ENCODE measurements at places on chromosomes 1 and 21. TPM values are rescaled to one million over a fixed set of nuclear protein-coding genes. Genes with fewer than 3 reads are reported as not detected.

GRCh38 chr1:36279110-36279788, 26.9 kb upstream of the SH3D21 start:
- DNase-seq = no peak
- H3K36me3 ChIP-seq = peaks cover 11% of the 10 kb centered on the region
- H3K4me1 ChIP-seq = no peaks in the 10 kb centered on the region
- H3K4me3 ChIP-seq = no peak overlapping the region

DNA sequence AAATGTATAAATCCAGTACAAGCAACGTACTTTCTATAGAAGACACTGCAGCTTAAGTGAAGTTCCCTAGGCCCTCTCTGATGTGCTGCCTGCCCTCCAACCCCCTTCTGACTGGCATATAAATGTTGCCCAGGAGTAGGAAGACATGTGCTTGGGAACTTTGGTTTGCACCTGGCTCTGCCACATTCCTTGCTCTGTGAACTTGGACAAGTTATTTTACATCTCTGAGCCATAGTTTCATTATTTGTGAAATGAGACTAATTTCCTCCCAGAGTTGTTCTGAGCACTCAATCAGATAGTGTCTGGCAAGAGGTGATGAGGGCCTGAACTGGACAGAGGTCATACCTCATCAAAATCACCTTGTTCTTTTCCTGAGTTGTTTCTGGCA, 3.5 kb upstream of the PHC2 start:
- peaks cover 72% of the 10 kb centered on the region for H3K4me1 ChIP-seq
- H3K27ac ChIP-seq = peak overlapping the region; percentile 80
- DNase-seq = peak; percentile 65
- H3K27me3 ChIP-seq = no peaks in the 10 kb centered on the region
- H3K4me3 ChIP-seq = no peak overlapping the region

TCEA3 gene
- total RNA-seq = 3.5 TPM

GRCh38 chr1:51131185-51131584, 29.2 kb downstream of the C1orf185 start:
- no peaks in the 10 kb centered on the region for H3K36me3 ChIP-seq
- H3K4me1 ChIP-seq = no peaks in the 10 kb centered on the region
- no peak for DNase-seq
- no peak overlapping the region for H3K4me3 ChIP-seq
- H3K27ac ChIP-seq = no peak overlapping the region

EMC1 gene
- 40.7 TPM for total RNA-seq

DNA sequence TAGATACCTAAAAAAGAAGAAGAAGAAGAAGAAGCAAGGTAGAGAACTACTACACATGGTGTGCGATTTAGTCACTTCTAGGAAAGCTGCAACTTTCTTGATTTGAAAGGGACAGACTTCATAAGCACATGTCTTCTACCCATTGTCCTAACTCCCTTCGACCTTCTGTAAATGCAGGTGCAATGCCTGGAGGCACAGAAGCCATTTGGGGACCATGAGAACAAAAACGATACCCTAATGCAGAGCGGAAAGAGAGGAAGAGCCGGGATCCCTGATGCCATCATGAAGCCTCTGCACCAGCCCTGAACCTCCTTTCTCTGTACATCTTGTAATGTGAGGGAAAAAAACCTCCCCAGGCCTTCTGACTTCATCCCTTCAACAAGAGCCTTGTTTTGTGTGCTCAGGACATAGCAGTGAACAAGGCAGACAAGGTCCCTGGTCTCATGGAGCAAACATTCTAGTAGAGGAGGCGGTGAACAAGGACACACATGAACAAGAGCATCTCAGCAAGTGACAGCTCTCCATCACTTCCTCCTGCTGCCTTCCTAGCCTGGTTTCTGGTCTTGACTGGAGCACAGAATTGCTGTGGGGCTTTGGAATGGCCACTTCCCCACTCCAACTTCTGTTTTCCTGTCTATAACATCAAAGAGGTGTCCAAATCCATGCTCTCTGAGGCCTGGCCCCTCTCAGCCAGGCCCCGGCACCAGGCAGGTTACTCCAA, 5.5 kb upstream of the LAPTM5 start:
- H3K4me3 ChIP-seq = no peak overlapping the region
- no peak overlapping the region for H3K27ac ChIP-seq
- no peaks in the 10 kb centered on the region for H3K36me3 ChIP-seq

UMODL1 gene
- total RNA-seq = not detected

- peak overlapping the region; percentile 48 for H3K27ac ChIP-seq
- peak; percentile 83 for DNase-seq
- H3K36me3 ChIP-seq = no peaks in the 10 kb centered on the region
- H3K27me3 ChIP-seq = no peaks in the 10 kb centered on the region
Measured at GRCh38 chr1:94602802-94603625, 61.5 kb upstream of the F3 start.

- no peaks in the 10 kb centered on the region for H3K36me3 ChIP-seq
- no peaks in the 10 kb centered on the region for H3K4me1 ChIP-seq
- peaks cover 58% of the 10 kb centered on the region for H3K27me3 ChIP-seq
- H3K27ac ChIP-seq = no peak overlapping the region
- DNase-seq = no peak
Measured at GRCh38 chr1:6954591-6954990, 169.3 kb downstream of the CAMTA1 start.

SESN2 gene
- 12.2 TPM for total RNA-seq

RFX5 gene
- 73.6 TPM for total RNA-seq

DNA sequence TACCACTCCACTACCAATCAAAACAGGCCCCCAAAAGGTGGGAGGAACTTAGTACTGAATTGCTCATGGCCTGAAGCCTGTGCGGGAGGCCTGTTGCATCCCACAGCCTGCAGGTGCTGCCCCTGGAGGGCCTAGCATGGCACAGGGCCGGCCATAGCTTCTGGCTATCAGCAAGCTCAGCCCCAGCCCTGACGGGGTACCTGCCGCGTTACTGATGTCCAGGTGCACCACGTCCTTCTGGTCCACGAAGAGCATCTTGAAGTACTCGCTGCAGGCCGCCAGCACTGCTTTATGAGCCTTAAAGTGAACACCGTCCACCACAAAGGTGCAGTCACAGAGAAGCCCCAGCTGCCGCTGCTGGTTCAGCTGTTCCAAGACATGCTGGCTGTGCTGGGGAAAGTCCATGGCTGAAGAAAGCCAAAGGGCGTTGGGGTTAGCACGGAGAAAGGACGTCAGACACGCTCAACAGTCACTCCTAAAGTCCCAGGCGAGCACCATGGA, 27.8 kb downstream of the ZBTB17 start:
- H3K27ac ChIP-seq = no peak overlapping the region
- no peaks in the 10 kb centered on the region for H3K27me3 ChIP-seq
- no peak overlapping the region for H3K4me3 ChIP-seq
- DNase-seq = no peak
- H3K36me3 ChIP-seq = no peaks in the 10 kb centered on the region

DNASE2B gene
- not detected for total RNA-seq

DNA sequence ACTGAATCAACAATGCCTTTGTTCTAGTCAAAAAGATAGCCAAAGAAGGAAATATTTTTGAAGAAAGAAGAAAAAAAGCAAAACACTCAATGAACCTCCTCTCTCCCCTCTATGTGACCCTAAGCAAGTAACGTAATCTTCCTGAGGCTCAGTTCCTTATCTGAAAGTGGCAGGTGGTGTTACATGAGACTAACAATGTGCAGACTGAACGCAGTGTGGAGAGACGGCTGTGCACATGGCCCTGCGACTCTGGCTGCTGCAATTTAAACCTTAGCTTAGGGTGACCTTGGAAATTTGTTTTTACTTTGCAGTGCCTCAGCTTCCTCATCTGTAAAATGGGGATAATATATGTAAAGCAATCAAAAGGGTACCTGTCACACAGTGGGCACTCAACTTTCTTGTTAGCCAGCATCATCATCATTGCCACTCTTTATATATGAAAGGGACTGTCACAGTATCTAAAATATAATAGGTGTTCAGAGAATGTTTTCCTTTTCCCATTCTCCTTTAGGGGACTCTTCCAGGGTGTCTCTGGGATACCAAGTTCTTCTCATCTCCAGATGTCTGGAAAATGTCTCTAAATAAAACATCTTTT, 100.1 kb upstream of the JUN start:
- peaks cover 68% of the 10 kb centered on the region for H3K4me1 ChIP-seq
- H3K27me3 ChIP-seq = no peaks in the 10 kb centered on the region
- H3K36me3 ChIP-seq = no peaks in the 10 kb centered on the region
- no peak for DNase-seq
- H3K27ac ChIP-seq = peak overlapping the region; percentile 99

- H3K4me1 ChIP-seq = peaks cover 36% of the 10 kb centered on the region
- H3K4me3 ChIP-seq = no peak overlapping the region
- H3K36me3 ChIP-seq = no peaks in the 10 kb centered on the region
- DNase-seq = peak; percentile 70
Measured at GRCh38 chr1:199684686-199685273, 342.7 kb upstream of the NR5A2 start.

RNF186 gene
- total RNA-seq = not detected

- H3K36me3 ChIP-seq = no peaks in the 10 kb centered on the region
- H3K4me1 ChIP-seq = peaks cover 12% of the 10 kb centered on the region
- peak; percentile 74 for DNase-seq
- H3K4me3 ChIP-seq = peak within 1 kb of the TSS; percentile 65
- H3K27ac ChIP-seq = peak within 1 kb of the TSS; percentile 74
Measured at GRCh38 chr1:1013105-1013921, at the start of gene ISG15. ISG15 (plus strand) TSS chr1:1013497; CDS start chr1:1013574, 77 bp downstream.

- no peak for DNase-seq
- H3K27me3 ChIP-seq = no peaks in the 10 kb centered on the region
- no peak overlapping the region for H3K27ac ChIP-seq
- peak overlapping the region; percentile 93 for H3K4me3 ChIP-seq
Measured at GRCh38 chr1:42680055-42680454, 2.2 kb upstream of the YBX1 start.

- no peaks in the 10 kb centered on the region for H3K27me3 ChIP-seq
- H3K36me3 ChIP-seq = 0 out of 2 replicates have a peak, but pooled peaks cover 8% of the 10 kb centered on the region
- H3K4me3 ChIP-seq = no peak overlapping the region
- H3K27ac ChIP-seq = peak overlapping the region; percentile 86
Measured at GRCh38 chr21:35149698-35150097, 100.6 kb upstream of the RUNX1 start.

- H3K27me3 ChIP-seq = no peaks in the 10 kb centered on the region
- H3K27ac ChIP-seq = no peak overlapping the region
- no peak overlapping the region for H3K4me3 ChIP-seq
- no peak for DNase-seq
Measured at GRCh38 chr1:239438891-239439290, 52.5 kb downstream of the CHRM3 start.

- H3K36me3 ChIP-seq = peaks cover 10% of the 10 kb centered on the region
- H3K27ac ChIP-seq = peak overlapping the region; percentile 90
- no peaks in the 10 kb centered on the region for H3K27me3 ChIP-seq
Measured at GRCh38 chr1:26701266-26701994, 5.6 kb downstream of the ARID1A start.

- peak overlapping the region; percentile 92 for H3K4me3 ChIP-seq
- H3K4me1 ChIP-seq = peaks cover 32% of the 10 kb centered on the region
- DNase-seq = no peak
- peak overlapping the region; percentile 67 for H3K27ac ChIP-seq
- H3K36me3 ChIP-seq = peaks cover 31% of the 10 kb centered on the region
Measured at GRCh38 chr21:39348040-39348354, 891 bp downstream of the HMGN1 start.

GRCh38 chr1:116076831-116077230, 34.4 kb upstream of the MAB21L3 start:
- no peaks in the 10 kb centered on the region for H3K36me3 ChIP-seq
- H3K27me3 ChIP-seq = no peaks in the 10 kb centered on the region
- H3K27ac ChIP-seq = no peak overlapping the region
- H3K4me1 ChIP-seq = no peaks in the 10 kb centered on the region

DNA sequence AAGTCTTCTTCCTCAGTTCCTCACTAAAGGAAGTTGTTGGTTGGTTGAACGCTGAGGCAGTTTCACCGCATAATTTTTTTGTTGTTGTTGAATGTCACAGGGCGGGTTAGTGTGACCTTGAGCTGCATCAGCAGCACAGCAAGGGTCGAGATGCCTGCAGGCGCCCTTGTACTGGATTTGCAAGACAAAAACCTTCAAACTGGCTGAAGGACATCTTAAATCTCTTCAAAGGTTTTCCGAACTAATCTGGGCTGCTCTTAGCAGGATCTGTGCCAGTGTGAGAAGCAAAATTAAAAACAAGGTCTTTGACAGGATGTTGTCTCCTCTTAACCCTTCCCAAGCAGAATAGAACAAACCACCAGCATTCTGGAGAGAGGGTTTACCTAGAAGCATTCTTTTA, 59.4 kb downstream of the NRIP1 start:
- no peaks in the 10 kb centered on the region for H3K27me3 ChIP-seq
- H3K27ac ChIP-seq = no peak overlapping the region
- no peak overlapping the region for H3K4me3 ChIP-seq
- peaks cover 17% of the 10 kb centered on the region for H3K36me3 ChIP-seq
- peaks cover 15% of the 10 kb centered on the region for H3K4me1 ChIP-seq
- DNase-seq = no peak

LY9 gene
- total RNA-seq = 3.0 TPM

CGN gene
- total RNA-seq = 31.1 TPM

ZZZ3 gene
- total RNA-seq = 49.8 TPM

TMEM81 gene
- total RNA-seq = 5.4 TPM

GRCh38 chr21:37546299-37546908, 179.8 kb downstream of the DYRK1A start:
- H3K4me1 ChIP-seq = no peaks in the 10 kb centered on the region
- H3K36me3 ChIP-seq = no peaks in the 10 kb centered on the region
- H3K27me3 ChIP-seq = no peaks in the 10 kb centered on the region
- DNase-seq = no peak
- H3K4me3 ChIP-seq = no peak overlapping the region

NECTIN4 gene
- total RNA-seq = 9.0 TPM

- no peak overlapping the region for H3K4me3 ChIP-seq
- no peak for DNase-seq
- H3K27me3 ChIP-seq = no peaks in the 10 kb centered on the region
Measured at GRCh38 chr1:52041551-52042185, 8.1 kb upstream of the KTI12 start.

S100A9 gene
- 4.3 TPM for total RNA-seq
